ENCODE measurements at places on chromosomes 12 and 14.

DNA sequence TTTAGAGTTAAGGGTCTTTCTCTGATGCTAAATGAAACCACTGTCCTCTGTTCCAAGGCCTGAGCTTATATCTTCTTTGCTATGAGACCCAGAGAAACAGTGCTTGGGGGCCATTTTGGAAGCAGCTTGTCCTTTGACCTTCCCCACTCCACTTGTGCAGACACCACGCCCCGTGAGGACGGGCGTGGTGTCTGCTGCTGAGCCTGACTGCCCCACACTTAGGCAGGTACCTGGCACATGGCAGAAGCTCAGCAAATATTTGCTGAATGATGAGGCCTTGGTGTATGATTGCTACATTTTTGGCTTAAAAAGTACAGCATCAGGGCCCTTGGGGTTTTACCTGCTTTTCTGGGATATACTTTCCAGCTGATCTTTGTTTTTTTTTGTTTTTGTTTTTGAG, 69.9 kb downstream of the RASSF3 start:
- DNase-seq, result no peak

DNA sequence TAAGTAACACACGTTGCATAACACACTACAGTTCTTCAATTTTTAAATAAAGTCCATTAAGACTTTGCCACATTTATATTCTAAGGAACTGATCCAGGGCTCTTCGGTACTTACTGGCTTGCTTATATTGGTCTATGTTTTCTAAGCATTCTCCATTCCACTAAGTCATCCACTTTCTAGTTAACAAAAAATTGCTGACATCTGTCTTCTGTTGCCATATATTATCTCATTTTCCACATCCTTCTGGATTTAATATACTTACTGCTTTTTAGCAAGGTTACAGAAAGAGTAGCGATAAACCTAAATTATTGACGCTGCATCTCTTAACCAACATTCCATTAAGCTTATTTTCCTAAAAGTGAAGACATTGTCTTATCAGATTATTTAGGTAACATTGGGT, 238.4 kb upstream of the LRIG3 start:
- DNase-seq, result no peak

DNA sequence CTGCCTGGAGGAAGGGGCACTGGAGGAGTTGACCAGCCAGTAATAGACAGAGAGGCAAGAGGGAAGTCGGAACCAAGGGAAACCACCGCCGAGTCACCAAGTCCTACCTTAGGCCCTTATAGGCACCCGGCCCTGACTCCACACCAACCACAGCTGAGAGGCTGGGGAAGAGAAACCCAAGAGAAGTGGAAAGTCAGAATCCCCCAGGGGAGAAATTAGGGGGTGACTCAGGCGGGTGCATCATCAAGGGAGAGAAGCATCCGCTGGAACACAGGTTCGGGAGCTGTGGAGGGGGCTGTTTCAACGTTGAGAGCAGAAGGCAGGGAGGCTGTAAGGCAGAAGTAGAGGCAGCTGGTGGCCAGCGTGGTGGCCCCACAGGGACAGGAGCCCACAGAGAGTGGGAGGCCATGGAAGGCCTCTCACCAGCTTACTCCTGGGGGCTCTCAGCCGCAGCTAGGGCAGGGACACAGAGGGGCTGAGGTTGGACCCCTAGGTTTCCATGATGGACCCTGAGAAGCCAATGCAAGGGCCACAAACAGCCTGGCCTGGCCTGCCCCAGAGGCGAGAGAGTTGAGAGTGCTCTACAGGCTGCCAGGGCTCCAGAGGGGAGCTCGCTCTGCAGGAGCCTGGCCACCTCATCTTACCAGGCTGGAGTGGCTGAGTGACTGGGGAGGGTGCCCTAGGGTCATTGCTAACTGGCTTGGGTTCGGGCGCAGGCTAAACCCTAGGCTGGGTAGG, 1.4 kb upstream of the TRMT61A start:
- no peak for DNase-seq

GRCh38 chr12:11652351-11653040, 3.0 kb downstream of the ETV6 start:
- DNase-seq, result no peak

DNA sequence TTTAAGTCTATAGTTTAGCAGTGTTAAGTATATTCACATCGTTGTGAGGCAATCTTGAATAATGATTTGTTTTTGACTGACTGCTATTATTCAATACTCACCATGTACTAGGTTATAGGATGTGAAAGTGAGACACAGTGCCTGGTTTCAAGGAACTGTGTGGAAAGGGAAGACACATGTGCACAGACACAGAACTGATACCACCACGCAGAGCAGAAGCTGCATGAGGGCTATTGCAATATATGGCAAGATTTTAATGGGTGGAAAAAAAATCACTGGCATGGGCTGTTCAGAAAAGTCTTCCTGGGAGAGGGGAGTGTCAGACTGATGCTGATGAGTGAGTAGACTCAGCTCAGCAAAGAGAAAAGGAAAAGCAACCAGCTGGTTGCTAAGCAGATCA, 10.4 kb downstream of the SLC7A8 start:
- no peak for DNase-seq

GRCh38 chr12:24198936-24199671, 249.6 kb upstream of the SOX5 start:
- DNase-seq, result no peak

DNA sequence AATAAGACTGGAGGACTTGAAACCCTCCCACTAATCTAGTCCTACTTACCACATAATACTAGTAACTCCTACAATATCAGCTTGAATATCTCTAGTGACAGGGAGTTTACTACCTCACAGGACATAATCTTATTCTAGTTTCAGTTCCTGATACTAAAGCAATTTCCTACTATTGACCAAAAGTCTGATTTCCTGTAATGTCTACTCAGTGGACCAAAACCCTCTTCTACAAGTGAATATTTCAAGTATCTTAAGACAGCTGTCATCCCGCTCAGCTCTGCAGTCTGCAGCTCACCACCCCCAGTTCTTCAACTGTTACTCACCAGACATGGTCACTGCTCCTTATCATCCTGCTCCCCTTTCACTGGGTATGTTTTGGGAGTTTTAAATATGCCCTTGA, 70.8 kb upstream of the TMCC3 start:
- no peak for DNase-seq
